LNCaP clone FGC (cell line): ENCODE measurements at places on chromosomes 2 and 18.
A peak's percentile ranks its signal among the peaks of the same experiment; 100 is the strongest.

DNA sequence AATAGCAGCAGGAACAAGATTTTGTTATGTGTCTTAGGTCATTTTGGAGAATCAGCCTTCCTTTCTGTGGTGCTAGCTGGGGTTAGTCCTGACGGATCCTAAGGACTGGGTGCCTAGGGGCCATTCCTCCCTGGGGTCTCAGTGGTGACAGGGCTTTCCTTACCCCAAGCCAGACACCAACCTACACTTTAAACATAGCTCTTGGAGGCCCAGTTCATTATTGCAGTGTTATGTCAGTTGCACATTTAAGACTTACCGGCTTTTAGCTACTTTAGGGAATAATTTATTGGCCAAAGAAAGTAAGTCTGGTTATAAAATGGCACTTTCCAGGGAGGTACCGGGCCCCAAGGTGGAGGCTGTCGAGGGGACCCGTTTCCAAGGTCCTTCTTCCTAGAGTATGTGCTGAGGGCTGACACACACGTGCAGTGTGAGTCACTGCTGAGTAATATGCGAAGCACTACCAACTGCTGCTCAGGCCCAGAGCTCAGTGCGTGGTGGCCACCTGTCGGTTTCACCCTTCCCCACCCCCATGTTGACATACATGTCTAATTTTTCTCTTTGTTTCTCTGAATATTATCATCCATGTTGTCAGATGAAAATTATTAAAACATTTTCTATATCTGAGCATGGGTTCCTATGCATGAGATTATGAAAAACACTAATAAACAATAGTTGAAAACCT lies 37.0 kb upstream of the GRHL1 start:
- DNase-seq, result no peak

DNA sequence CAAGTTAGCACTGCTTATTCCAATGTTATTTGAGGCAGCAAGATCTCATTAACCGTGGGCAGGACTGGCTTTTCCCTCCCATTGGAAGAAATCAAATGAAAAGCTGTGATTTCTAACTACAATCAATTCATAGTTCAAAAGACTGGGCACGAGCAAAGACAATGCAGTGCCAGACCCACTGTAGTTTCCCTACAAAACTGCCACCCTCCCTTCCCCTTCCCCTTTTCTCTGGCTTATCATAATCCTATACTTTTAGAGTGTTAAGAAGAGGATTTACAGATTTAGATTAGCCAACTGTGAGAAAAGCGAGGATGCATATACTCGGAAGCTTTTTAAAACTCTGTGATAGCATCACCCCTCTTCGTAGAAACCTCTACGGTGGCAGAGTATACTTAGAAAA lies 260.4 kb downstream of the STK39 start:
- DNase-seq, result no peak

GRCh38 chr18:35289727-35290093 lies 319 bp downstream of the ZSCAN30 start:
- no peak for DNase-seq

GRCh38 chr2:161122772-161123530 lies 37.3 kb upstream of the TANK start:
- no peak for DNase-seq

DNA sequence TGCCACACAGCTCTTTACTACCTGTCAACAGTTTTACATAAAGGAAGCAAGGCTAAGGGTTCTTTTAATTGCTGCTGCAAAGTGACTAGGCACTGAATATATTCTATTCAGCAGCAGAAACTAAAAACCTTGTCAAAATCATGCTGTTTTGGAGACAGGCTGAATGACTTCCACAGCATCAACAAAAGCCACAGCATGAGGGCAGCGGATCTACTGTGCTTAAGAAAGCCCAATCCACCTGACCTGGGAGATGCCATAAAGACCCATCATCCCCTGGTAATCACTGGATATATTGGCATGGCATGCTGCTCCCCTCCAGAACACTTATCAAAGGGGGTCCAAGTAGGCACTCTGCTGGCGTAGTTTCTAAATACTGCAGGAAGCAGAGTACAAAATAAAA lies 715.1 kb upstream of the SLC8A1 start:
- no peak for DNase-seq

- DNase-seq, result no peak
These were observed 472.2 kb upstream of the DCC start for GRCh38 chr18:51867767-51868166.

DNA sequence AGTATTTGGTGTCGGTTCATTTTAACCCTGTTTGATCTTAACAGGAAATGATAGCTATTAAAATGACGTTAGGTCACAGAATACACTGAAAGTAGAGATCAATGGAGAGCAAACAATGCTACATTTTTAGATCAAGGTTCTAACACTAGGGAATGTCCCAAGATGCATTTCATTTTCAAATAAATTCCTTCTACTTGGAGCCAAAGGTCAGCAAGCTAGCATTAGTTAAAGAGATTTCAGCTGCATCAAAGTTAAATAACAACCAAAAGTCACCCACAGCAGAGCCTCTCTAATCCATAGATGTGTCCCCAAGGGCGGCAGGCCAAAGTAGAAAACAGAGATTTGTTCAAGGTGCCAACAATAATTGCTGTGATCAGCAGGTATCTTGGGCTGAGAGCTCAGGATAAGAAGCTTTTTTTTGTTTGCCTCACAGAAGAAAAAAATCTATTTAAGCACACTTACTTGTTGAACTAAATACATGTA lies 1233.6 kb upstream of the TMEFF2 start:
- no peak for DNase-seq

DNA sequence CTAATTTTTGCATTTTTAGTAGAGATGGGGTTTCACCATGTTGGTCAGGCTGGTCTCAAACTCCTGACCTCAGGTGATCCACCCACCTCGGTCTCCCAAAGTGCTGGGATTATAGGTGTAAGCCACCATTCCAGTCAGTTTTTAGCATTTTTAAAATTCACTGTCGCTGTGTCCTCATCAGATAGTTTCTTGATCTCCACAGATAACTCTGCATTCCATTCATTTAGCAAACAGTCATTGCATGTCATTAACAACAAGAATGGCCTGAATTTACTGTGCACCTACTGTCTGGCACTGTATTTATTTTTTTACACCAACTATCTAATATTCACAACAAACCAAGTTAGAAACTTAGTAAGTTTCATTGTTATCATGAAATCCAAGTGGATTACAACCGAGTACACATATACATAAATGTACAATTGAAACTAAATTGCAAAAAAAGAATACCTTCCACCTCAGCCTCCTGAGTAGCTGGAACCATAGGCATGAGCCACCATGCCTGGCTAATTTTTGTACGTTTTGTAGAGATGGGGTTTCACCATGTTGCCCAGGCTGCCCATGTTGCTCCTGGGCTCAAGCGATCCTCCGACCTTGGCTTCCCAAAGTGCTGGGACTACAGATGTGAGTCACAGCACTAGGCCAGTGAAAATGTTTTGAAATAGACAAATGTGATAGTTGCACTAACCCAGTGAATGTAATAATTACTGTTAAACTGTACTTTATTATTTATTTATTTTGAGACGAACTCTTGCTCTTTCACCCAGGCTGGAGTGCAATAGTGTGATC lies 4.3 kb downstream of the MCEE start:
- no peak for DNase-seq

- no peak for DNase-seq
These were observed 588.7 kb downstream of the CPS1 start for GRCh38 chr2:211144974-211145665.

DNA sequence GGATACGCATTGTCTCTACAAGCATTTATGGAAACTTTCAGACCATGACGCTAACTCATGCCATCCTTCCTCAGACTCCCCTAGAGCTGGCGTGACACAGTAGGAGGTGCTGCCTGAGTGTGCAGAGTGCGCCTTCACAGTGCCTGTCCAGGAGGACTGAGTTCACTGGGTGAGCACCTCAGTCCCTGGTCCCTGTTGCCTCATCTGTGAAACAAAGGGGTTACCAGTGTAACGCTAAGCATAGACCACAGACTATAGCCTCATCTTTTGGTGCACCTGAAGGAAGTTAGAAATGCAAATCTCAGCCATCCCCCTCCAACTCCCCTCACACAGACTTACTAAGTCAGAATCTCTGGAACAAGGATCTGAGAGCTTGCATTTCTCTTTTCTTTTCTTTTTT lies 142.8 kb downstream of the TMEM17 start:
- DNase-seq, result no peak

- no peak for DNase-seq
These were observed 627 bp downstream of the WDCP start for GRCh38 chr2:24046599-24046929.

DNA sequence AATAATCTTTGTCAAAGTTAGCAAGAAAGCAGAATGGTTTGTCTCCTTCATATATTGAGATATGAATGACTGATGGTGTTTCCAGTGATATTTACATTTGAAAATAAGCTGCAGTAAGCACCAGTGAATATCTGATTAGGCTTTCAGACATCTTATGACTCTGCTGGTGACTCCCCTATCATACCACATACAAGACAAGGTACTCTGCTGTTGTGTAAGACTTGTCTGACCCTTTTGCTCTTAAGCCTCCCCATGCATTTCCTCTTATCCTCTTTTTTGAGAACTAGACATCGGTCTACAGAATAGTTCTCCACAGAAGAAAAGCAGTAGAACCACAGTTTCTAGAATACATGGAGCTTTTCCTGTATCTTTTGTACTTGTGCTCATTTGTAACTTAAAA lies 9.3 kb downstream of the POLI start:
- no peak for DNase-seq

DNA sequence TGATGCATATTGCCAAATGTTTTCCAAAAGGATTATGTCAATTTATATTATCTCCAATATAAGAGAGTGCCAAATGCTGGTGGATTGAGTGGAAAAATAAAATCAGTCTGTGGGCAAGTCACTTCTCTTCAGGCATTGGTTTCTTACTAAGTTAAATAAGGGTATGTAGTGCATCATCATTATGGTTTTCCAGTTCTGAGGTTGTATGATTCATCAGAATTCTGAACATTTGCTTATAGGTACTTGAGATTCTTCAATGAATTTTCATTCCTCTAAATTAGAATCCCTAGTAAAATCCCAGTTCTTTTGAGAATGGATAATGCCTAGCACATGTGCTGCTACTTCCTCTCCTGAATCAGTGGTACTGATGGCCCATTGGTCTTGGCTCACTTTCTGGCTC lies 188.9 kb upstream of the OSR1 start:
- DNase-seq, result no peak

DNA sequence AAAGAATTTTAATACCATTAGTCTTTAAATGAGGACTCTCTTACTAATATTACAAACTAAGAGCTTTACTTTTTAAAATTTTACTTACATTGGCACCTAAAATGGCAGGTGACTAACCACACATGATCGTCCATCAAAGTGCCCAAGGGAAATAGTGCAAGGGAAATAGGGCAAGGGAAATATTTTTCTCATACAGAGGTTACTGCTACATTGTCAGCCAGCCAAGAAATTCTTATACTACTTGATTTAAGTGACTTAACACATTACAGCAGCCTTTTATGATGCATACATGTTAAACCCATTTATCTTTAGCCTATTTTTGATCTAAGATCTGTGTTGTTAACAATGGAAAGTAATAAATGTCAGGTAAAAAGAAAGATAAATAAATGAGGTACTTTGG lies 587.2 kb upstream of the PKDCC start:
- DNase-seq, result no peak

DNA sequence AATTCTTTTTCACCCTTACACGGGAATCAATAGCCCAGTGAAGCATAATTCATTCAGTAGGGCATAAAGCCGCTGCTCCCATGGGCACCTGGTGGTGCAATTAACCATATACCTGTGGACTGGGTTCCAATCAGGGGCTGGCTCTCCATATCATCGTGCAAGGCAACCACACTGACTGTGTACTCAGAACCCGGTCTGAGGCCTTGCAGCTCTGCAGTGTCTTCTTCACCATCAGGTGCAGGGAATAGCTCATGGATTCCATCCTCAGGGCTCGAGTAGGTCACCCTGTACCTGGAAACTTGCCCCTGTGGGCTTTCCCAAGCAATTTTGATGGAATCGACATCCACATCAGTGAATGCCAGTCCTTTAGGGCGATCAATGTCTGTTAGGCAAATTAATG lies 55.2 kb downstream of the FN1 start:
- no peak for DNase-seq

- DNase-seq, result no peak
These were observed 19.1 kb downstream of the SULT1C4 start for GRCh38 chr2:108396845-108397244.

DNA sequence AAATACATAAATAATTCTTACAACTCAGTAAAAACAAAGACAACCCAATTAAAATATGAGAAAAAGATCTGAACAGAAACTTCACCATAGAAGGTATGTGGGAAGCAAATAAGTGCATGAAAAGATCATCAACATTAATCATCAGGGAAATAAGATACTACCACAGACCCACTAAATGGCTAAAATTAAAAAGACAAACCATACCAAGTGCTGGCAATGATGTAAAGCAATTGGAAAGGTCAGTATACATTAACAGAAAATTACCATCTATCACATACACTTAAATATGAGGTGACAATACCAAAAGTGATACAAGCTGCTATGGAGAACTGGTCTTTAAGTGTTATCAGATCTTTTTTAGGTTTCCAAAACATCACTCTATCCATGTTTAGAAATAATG lies 44.7 kb downstream of the TTR start:
- no peak for DNase-seq

DNA sequence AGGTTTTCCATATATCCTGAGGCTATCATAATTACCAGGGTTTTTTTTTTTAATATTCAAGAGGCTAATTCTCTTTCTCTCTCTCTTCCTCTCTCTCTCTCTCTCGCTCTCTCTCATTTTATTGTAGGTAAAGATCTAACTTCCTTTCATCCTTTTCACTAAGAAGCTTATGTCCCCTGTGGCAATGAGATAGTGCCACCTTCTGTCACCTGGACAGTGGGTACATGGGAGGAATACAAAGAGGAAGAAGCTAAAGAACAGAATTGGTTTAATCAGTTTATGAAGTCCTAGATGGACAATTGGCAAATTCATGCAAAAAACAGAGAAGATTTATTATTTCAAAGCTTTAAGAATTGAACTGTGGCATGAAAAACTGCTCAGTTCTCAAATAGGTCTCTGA lies 1582.3 kb upstream of the TMEFF2 start:
- DNase-seq, result peak; percentile 6
